ENCODE measurements at places on chromosomes 7 and 10. TPM values are rescaled to one million over a fixed set of nuclear protein-coding genes. Genes with fewer than 3 reads are reported as not detected.

- no peak for DNase-seq
Measured at GRCh38 chr10:131024259-131025131, 287.0 kb downstream of the TCERG1L start.

DNA sequence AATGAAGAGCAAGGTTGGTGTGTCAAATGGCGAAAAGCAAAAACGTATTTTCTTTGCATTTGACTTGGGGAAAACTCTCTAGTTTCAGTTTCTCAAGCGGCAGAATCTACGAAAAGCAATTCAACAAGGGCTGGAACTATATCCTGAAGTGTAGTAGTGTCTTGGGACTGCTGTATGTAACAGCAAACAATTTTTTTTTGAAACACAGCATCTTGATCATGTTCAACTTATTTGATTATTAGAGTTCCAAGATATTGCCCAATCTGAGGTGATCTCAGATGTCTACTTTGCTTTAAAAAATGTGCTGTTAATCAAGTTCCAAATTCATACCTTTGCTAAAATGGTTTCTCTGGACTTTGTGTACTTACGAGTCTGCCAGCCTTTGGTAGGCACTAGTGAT is 120.6 kb downstream of the ZWINT start:
- DNase-seq = no peak

DNA sequence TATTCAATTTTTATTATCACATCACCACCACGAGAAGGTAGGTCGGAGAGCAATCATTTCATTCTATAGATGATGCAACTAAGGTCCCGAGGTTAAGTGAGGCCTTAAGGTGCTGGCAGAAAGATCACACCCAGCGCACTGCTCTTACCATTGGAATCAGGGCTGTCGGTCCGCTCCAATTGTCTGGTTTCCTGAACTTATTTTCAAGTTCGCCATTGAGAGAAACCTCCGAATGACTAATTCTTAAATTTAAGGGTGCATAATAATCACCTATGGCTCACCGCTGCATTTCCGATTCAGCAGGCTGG is 625 bp upstream of the GSTO2 start:
- DNase-seq = no peak

GRCh38 chr10:109067031-109067430 is 856.3 kb downstream of the XPNPEP1 start:
- no peak for DNase-seq

- no peak for DNase-seq
Measured at GRCh38 chr7:149457766-149458165, 3.1 kb downstream of the ZNF777 start.

DNA sequence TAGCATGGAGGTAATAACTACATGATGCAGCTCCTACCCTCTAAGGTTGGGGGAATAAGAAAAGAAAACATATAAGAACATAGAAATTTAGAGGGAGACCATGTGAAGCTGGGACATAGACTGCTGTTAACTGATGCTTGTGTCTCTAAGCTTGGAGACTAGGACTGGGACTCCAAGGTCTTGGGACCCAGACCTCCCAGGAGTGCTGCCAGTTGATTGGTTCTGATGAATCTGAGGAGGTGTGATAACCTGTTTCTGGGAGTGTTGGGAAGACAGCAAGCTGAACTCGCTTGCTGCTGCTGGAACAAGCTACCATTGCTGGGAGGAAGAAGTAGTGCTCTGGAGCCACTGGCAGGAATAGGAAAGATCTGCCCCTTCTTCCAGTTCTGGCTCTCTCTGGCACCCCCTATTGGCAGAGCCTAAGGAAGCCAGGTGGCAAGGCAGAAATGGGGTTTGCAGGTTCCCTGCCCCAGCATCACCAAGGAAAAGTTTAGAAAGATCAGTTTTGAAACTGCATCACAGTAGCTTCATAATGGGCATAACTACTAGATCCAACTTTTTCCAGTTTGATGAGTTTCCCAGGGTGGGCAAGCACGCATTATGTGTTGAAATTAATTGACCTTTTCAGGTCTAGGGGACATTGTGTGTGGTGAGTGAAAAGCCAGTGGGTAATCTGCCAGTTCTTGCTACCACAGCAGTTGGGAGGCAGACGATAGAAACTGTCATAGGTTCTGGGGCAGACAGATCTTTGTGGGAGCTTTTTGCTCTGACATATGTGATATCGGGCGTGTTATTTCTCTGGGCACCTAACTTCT is 140.7 kb downstream of the SND1 start:
- peak; percentile 84 for DNase-seq

DNA sequence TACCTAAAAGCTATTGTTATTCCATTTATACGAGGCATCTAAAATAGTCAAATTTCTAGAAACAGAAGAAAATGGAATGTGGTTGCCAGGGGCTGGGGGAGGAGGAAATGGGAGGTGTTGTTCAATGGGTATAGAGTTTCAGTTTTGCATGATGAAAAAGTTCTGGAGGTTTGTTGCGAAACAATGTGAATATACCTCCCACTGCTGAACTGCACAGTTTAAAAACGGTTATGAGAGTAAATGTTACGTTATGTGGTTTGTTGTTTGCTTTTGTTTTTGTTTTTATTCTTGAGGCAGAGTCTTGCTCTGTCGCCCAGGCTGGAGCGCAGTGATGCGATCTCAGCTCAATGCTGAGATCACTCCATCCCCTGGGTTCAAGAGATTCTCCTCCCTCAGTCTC is 64.9 kb upstream of the NRBF2 start:
- no peak for DNase-seq

- DNase-seq = no peak
Measured at GRCh38 chr7:17297243-17297642, 1.2 kb upstream of the AHR start.

GRCh38 chr7:124089621-124090020 is 56.8 kb upstream of the TMEM229A start:
- no peak for DNase-seq

DNA sequence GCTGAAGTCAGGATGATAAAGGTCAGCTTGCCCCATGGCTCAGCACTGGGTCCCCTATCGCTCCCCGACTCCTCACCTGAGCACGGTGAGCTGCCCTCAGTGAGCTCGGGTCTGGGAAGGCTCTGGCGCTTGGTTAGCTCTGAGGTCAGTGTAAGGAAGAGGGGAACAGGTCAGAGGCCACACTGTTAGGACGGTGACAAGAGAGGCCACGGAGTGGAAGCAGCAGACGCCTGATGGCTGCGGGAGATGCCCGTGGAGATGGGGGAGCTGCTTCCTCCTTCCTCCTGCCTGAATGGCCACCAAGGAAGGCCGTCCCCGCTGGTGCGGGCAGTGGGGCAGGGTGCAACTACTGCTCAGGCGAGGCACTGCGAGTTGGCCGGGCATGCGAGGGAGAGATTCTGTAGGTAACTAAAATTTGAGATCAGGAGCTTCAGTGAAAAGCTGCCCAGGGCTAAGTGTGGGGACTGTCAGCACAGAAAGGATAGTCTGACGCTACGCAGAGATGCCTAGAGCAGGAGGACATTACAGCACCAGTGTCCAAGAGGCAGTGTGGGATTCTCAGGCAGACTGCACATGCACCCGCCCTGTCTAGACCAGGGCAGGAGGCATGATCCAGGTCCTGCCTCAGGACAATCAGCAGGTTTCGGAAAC is 231.3 kb upstream of the GRB10 start:
- no peak for DNase-seq

DNA sequence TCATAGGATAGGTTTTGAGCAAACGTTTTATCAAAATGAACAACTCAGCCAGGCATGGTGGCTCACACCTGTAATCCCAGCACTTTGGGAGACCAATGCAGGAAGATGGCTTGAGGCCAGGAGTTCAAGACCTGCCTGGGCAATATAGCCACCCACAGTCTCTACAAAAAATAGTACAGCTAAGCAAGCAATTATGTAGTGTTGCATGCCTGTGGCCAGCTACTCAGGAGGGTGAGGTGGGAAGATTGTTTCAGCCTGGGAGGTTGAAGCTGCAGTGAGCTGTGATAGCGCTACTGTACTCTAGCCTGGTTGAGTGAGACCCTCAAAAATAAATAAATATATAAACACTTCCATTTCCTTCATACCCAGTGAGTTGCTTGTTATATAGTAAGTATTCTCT is 67.1 kb downstream of the LSMEM1 start:
- DNase-seq = no peak

DNA sequence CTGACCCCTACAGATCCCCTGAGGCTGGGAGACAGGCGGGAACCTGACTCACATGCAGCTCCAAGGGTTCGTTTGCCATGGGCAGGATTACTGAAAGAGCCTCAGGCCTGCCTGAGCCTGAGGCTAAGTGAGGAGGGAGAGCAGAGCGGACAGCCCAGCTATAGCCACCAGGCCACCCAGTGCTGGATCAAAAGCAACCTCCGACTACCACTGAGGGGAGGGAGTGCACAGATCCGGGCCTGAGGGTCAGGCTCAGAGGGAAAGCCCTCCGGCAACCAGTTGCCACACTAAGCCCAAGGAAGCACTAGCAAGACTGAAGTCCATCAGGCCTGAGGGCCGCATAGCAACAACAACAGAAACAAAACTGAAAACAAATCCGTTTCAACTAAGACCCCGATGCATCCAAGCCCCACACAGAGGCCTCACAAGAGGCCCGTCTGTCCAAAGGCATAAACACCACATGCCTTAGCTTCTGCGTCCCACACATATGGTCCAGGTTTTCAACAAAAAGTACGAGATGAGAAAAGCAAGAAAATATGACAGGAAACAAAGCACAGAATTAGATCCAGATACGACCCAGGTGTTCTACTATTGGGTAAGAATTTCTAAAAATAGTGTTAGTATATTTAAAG is 92.5 kb upstream of the VIPR2 start:
- DNase-seq = no peak

DNA sequence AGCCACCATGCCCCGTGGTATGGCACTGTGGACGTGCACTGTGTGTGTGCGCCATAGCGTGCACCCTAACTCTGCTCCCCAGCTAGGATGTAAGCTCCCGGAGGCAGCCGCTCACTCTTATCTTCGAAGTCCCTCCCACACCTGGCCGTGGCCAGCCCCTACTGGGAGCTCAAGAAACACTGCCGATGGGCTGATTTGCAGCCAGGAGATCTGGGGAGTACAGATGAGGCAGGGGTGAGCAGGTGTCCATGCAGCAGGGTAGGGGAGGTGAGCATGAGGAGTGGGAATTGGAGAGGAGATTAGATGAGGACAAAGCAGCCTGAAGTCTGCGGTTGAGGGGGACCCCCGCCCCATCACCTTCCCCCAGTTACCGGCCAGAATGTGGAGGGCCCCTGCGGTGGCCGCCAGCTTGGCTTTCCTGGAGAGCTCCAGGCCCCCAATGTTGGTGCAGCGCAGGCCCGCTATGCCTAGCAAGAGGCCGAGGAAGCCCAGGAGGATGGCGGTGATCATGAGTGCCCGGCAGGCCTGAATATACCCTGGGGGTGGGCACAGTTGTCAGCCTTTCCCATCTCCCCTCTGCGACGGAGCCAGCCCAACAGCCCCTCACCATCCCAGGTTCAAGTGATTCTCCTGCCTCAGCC is 3.6 kb downstream of the CLDN15 start:
- no peak for DNase-seq

DNA sequence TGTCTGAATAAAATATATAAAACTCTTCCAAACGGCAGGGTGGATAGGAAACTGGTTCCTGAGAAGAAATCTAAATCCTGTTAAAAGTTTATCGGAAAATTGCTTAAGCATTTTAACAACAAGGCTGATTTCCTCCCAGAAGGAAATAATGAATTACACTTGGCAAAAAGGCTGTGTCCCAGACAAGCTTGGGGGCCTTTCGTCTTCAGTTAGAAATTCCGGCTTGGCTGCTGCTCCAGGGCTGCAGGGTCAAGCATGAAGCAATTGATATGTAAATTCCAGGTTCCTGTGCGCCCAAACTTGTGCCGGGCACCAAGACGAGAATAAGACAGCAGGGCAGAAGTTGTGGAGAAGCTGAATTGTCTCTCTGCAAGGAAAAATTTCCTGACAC is 38.0 kb upstream of the LBX1 start:
- DNase-seq = peak; percentile 63

DNA sequence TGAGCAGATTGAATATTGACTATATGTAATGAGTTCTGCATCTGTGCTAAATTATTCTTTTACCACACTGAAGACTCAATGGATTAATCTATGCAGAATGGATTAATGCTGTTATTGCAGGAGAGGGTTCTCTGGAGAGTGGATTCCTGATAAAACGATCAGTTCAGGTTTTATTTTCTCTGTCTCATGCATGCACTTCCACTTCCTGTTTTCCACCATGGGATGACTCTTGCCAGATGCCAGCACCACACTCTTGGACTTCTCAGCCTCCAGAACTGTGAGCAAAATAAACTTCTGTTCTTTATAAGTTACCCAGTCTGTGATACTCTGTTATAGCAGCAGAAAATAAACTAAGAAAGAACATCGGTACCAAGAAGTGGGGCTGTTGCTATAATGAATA is 207.5 kb downstream of the KCND2 start:
- no peak for DNase-seq

- no peak for DNase-seq
Measured at GRCh38 chr10:98074315-98074911, 44.0 kb upstream of the CRTAC1 start.

DNA sequence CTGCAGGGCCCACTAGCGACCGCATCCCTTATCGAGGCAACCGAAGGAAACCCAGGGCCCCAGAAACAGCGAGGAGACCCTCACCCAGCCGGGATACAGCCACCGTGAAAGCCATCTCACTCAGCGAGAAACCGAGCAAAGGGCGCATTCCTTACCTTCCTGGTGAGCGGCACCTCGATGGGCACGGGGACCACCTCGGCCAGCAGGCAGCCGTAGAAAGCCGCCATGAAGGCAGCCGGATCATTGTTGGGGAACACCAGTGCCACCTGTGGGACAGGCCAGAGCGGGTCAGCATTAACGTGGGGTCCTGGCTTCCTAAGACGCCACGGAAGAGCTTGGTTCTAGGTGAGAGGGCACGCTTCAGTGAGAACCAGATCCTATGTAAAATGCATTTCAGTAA is 263.7 kb downstream of the ZMYND11 start:
- DNase-seq = no peak

- no peak for DNase-seq
Measured at GRCh38 chr10:34088208-34088794, 726.8 kb downstream of the PARD3 start.

- DNase-seq = peak; percentile 36
Measured at GRCh38 chr7:143395187-143396149, 13.2 kb downstream of the EPHA1 start.

GRCh38 chr7:74464931-74465886 is 11.5 kb downstream of the GTF2IRD1 start:
- no peak for DNase-seq

- no peak for DNase-seq
Measured at GRCh38 chr7:132895231-132895630, 186.7 kb downstream of the CHCHD3 start.

DNA sequence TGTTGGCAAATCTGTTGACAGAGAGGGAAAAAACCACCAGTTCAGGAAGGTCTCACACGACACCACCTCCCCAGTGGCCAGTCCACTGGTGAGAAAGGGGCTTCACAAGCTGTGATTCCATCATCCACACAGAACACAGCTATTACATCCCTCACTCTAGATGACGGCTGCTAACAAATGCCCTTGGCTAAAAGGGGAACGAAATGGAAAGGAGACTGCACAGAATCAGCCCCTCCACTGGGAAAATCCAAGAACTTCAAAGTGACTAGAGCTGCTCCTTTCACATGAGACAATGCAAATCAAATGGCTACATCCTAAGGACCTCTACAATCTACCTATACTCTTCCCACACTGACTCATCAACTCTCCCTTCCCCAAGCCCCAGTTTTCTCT is 5.6 kb downstream of the PARP12 start:
- DNase-seq = no peak

The MRPL43 gene
- total RNA-seq = 71.0 TPM

The RPP38 gene
- 25.9 TPM for total RNA-seq

The HMX2 gene
- 0.35 TPM for total RNA-seq

The C10orf143 gene
- 0.94 TPM for total RNA-seq

The EPDR1 gene
- 5.3 TPM for total RNA-seq

The MUC12 gene
- 12.2 TPM for total RNA-seq

The VPS37D gene
- 1.3 TPM for total RNA-seq

The DNAJC2 gene
- total RNA-seq = 57.9 TPM

The LRRD1 gene
- total RNA-seq = not detected

The PARD3 gene
- total RNA-seq = 47.2 TPM

The FKBP14 gene
- total RNA-seq = 11.5 TPM

The SLC35G1 gene
- 6.1 TPM for total RNA-seq

Data from H9 (cell line).